Urinary bladder (tissue), 4 donors: ENCODE measurements at places on chromosomes 3 and 15.

- no peak for DNase-seq
Observed at GRCh38 chr3:3227640-3228039, 48.1 kb upstream of the CRBN start.

DNA sequence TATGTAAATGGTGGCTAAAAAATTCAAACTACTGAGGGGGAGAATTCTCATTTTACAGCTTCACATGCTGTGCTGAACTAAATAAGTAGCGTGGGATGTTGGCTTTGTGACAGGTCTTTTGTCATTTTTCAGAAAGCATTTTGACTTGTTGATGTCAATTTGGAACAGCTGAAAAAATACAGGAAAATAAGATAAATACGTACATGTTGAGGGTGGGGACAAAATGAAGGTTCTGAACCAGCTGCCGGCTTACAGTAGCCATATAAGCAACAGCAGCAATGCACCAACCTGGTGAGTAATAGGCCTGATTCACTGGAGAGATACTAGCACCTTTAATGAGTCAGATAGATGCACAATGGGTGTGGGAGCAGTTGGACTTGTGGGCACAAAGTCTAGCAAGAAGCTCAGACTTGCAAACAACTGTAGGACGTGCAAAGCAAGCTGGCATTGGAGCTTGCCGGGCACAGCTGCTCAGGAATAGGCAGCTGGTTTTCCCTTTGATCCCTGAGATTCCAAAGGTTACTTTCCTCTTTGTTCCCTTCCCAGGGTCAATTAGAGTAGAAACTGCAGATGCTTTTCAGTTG lies 12.9 kb downstream of the B3GNT5 start:
- DNase-seq, result no peak

DNA sequence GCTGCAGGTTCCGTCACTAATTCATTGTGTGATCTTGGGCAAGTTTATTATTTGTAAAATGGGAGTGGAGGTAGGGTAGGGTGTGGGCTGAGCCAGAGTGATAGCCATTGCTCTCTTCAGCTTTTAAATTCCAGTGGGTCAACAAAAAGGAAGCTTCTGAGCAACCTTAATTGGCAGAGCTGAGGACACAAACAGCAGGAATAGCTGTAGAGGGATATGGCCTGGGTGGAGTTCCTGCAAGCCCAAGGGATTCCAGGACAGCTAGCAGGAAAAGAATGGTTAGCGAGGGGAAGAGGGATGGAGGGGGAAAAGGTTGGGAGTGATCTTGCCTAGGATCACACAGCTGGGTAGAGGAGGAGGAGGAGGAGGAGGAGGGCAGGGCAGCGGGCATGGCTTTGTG lies 11.4 kb downstream of the CCK start:
- no peak for DNase-seq

- no peak for DNase-seq
Observed at GRCh38 chr3:30692498-30693130, 86.2 kb downstream of the TGFBR2 start.

DNA sequence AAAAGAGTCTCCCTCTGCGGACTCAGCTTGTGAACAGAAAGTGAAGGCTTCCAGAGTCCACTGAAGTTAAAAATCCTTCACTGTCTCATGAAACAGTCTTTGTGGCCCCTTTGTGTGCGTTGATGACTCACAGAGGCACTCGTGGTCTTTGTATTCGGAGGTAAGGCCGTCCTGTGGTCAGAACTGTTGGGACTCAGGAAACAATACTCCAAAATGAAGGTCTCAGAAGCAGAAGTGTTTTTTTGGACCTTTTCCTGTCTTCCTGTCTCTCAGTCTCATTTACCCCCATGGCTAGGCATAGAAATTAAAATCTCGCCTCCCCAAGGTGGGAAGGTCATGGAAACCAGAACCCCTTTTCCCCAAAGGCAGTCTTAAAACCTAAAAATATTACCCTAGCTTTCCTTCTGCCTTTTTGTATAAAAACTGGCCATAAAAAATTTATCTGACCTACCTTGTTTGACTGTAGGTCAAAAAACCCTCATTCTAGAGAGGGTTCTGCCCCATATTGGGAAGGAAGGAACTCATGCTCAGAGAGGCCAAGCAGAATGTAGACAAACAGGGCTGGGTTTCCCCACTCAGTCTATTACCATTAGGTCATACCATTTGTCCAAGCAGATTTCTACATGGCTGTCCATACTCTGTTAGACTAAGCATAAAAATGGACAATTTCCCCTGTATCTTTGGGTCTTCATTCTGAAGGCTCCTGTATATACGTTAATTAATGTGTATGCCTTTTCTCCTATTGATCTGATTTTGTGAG lies 19.1 kb upstream of the EPB42 start:
- DNase-seq, result no peak
